Right lung (tissue), 10 donors: ENCODE measurements at places on chromosomes 13 and 19.

GRCh38 chr13:37361608-37362007 lies 237.0 kb downstream of the POSTN start:
- no peak for DNase-seq

DNA sequence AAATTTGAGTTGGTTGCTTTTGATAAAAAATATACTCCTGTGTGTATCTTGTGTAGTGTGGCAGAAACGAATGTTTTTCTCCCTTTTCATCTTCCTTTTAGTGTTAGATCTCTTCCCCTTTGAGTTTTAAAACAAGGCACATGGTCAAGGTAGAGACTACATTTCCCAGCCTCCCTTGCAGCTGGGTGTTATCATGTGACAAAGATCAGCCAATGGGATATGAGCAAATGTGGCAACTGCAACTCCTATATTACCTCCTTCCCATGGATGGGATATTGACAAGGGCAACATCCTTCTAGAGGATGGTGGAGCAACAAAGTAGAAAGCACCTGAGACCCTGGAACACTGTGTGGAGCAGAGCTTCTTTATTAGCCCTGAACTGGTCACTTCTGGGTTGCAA lies 42.4 kb downstream of the ADGRE3 start:
- no peak for DNase-seq

GRCh38 chr13:97116754-97117153 lies 105.4 kb upstream of the MBNL2 start:
- DNase-seq: no peak

DNA sequence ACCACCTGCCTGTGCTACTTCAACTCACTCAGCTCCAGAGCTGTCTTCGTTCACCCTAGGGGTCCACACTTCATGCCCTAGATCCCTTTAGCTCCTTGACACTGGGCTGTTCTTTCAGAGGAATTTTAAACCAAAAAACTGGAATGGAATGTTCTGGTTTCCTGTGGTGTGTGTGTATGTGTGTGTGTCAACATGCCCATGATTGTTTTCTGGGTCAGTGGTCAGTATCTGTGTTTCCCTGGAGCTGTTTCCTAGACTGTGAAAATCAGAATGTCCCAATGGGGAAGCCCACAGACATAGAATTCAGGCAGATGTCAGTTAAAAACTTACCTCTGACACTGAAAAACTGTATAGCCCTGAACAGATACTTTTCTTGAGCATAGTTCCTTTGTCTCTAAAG lies 1.3 kb downstream of the PMIS2 start:
- no peak for DNase-seq

DNA sequence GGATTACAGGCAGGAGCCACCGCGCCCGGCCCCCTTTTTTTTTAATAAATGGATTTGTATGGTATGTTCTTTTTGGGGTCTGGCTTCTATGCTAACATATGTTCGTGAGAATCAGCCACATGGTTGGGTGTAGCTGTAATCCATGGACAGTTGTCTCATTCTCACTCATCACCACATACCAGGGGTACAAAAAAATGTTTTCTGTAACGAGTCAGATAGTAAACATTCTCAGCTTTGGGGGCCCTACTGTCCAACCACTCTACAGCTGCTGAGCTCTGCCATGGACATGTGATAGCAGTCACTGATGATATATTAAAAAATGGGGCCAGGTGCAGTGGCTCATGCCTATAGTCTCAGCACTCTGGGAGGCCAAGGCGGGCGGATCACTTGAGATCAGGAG lies 5.1 kb upstream of the RETN start:
- DNase-seq: no peak

GRCh38 chr13:65342541-65343337 lies 1887.4 kb downstream of the PCDH9 start:
- DNase-seq: no peak

DNA sequence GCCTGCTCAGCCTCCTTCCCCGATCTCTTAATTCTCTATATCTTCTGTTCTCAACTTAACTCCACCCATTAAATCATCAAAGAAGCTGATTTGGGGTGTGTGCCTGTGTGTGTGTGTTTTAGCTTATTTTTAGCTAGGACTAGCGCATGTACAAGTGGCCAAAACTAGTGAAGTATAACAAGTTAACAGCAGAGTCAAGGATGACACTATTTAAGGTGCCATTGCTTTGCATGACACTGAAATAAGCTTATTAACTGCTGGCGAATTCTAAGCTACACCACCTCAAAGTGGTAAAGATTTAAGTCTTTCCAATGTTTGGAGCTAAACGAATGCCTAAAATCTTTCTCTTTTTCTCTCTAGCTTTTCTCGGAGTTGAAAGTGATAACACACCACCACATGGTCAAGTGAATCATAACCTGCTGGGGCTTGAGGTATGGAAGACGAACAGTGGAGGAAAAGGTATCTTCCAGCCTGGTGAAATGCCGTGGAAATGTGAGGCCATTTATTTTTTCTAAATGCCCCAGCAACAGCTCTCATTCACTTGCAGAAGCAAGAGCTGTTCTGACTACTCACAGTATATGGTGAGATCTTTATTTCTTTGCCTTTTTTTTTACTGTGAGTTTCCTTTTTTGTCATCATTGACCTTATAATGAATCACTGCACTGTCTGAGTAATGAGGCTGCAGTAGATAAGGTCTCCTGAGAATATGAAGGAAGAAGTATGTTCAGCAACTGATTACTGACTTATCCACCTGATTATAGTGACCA lies 570.3 kb downstream of the PCDH9 start:
- no peak for DNase-seq

DNA sequence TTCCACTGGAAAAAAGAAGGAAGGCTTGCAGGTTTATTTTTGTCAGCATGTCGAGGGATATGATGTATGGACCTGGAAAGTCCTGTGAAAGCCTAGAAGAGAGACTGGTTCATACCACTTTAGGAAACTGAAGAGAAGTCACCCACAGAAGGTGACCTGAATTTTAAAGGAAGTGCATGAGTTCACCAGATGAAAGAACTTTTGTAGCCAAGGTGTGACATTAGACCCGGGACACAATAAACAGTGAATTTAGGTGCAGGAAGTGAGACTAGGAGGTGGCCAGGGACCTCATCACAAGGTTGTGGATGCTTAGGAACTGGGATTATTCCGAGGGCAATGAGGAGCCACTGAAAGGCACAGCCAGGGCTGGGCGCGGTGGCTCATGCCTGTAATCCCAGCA lies 79.1 kb downstream of the ZNF429 start:
- no peak for DNase-seq

GRCh38 chr13:46542833-46543232 lies 10.1 kb upstream of the LRCH1 start:
- DNase-seq: no peak

GRCh38 chr19:47719047-47719859 lies 6.0 kb downstream of the EHD2 start:
- DNase-seq: peak; percentile 95

- DNase-seq: no peak
Observed at GRCh38 chr19:2394054-2394441, 33.3 kb downstream of the TIMM13 start.

DNA sequence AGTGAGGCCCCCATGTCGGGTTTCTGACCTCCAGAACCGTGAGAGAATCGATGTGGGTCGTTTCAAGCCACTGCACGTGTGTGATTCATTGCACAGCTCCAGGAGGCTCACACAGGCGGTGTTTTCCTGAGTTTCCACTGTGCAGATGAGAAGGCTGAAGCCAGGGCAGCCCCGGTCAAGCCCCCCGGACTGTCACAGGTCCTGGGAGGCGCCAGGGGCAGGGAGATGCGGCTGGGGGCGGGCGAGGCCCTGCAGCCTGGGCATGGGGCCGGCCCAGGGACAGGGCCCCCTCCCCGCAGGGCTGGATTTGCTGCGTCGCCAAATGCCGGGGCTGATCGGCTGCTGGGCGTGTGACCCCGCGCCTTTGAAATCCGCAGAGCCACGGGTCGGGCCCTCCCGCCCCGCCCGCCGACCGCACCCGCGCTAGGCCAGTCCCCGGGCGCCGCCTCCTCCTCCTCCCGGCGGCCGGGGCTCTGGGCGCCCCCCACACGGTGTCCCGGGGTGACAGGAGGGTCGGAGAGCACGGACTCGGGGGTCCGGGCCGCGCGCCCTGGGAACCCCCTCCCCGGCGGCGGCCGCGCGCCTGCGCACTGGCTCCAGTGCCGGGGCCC lies 9.9 kb upstream of the MKNK2 start:
- peak; percentile 77 for DNase-seq

DNA sequence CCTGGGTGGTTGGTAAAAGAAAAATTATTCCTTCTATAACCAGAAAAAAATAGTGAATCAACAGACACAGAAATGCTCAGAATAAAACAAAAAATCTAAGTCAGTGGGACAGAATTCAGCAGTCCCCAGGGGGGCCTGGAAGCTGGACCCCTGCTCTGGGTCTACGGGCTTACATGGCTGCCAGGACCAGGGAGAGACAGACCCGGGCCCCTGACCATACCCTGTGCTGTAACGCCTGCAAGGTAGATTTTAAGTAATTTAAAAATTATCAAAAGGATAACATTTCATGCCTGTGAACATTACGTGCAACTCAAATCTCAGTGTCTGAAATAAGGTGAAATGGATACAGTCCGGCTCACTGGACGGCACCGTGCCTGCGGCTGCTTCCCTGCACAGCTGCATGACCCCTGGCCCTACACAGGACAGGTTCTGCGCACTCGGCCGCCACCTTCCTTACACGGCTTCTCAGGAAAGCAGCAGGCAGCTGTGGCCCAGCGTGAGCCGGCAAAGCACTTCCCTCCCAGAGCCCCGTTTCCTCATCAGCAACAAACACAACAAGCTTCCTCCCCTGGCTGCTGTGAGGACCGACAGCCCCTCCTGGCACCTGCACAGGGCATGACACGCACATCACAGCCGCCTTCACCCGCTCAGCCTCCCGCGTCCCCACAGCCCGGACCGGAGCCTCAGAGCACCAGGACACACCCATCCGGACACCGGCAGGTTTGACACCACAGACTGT lies 22.2 kb downstream of the RASA3 start:
- no peak for DNase-seq

DNA sequence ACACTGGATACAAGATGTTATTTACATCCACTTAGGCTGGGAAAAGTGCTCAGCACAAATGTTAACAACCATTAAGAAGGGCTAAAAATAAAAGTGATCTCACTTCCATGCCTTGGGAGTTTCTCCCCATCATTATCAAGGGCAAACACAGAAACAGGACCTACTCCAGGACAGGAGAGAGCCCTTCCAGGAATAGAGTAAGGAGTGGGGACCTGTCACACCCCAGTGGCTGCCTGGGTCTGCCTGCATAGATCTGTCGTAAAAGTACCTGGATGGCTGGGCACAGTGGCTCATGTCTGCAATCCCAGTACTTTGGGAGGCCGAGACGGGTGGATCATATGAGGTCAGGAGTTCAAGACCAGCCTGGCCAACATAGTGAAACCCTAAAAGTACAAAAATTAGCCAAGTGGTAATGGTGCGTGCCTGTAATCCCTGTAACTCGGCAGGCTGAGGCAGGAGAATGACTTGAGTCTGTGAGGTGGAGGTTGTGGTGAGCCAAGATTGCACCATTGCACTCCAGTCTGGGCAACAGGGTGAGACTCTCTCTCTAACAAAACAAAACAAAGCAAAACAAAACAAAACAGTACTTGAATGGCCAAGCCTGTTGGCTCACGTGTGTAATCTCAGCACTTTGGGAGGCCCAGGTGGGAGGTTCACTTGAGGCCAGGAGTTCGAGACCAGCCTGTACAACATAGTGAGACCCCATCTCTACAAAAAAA lies 5.6 kb downstream of the ATP8A2 start:
- no peak for DNase-seq

DNA sequence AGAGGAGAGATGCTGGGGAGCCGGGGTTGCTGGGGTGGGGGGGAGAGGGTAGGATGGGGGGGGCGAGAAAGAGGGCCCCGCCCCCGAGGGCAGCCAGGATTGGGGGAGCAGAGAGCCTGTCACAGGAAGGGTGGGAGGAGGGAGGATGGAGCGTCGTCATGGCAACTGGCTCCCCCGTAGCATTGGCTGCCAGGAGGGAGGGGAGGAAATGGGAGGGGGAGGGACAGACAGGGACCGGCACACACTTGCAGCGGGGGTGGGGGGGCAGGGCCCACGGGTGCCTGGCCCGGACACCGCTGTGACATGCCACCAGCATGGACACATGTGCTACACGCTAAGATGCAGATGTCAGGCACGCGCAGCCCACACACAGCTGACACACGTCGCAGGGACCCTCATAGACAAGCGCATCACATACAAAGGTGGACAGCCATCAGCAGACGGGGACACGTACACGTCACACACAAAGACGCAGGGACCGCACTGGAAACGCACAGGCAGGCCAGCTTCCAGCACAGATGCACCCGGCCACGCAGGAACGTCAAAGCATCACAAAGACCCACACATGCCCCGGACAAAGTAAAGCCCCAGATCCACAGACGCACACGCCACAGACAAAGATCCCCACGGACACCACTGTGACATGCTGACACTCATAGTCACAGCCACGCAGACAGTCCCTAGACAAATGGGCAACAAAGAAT lies at the start of gene LMTK3:
LMTK3 (minus strand) TSS at position 36 of the 704 bp plus-strand sequence. CDS start 259 bp downstream, outside the sequence.
- no peak for DNase-seq

DNA sequence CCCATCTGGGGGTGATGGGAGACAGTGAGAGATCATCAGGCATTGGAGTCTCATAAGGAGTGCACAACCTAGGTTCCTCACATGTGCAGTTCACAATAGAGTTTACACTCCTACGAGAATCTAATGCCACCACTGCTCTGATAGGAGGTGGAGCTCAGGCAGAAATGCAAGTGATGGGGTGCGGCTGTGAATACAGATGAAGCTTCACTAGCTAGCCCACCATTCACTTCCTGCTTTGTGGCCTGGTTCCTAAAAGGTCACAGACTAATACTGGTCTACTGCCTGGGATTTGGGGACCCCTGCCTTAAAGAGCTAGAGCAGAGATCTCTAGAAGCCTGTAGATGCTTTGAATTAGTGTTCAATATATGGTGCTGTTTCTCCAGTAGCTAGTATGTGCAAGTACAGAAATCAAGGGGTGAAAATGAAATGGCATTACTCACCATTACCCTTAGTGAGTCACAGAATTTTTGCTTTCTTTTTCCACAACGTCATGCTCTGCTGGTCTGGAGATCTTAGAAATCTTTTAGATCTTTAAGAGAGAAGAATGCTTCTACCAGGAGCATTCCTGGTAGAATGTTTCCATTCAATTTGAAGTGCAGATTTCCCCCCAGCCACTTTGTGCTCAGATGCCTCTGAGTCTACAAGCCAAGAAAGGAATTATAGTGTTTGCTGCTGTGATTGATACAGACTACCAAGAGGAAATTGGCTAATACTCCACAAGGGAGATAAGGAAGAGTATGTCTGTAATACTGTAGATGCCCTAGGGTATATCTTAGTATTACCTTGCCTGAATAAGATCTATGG lies 2301.2 kb downstream of the PCDH9 start:
- DNase-seq: no peak
